ENCODE measurements at places on chromosomes 4 and X.

GRCh38 chr4:184197536-184198082 is 20.1 kb downstream of the ENPP6 start:
- DNase-seq = no peak

- no peak for DNase-seq
Observed at GRCh38 chrX:6526564-6527136, 8.3 kb downstream of the VCX3A start.

GRCh38 chrX:38048886-38049285 is 42.5 kb downstream of the SYTL5 start:
- no peak for DNase-seq

DNA sequence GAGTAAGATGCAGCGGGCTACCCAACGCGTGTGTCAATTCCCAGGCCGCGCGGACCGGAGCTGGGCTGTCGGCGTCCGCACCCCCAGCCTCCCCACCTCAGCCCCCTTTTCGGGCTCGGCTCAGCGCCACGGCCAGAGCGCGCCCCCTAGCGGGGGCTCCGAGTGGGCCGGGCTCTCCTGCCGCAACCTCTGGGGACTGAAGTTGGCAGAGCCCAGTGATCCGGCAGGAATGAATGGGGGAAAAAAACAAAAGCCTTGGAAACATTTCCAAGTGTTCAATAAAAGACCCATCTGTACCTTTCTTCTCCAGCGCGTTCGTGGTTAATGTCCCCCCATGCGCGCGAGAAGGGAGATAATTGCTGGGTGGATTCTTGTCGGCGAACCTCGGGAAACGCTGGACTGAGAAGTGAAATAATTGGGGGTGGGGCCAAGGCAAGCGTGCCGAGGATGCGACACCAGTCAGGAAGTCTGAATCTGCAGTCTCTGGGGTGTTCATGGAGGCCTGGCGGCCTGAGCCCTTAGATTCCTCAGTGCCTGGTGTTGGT is 5.2 kb upstream of the ARX start:
- DNase-seq = no peak

DNA sequence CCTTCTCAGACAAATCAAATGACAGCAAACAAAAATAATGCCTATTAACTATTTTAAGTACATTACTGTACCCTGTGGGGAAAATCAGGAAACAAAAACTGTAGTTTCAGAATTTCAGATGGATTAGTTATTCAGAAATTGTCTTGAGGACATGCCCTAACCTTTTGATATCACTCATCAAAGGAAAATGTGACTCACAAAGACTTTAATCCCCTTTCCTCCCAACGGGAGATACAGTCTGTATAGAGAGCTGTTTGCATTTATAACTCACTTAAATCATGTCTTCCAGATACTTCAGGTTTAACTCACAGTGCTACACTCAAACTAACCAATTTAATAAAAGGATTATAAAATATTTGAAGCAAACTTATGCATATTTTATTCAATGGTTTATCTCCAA is 304.0 kb downstream of the MAPK10 start:
- DNase-seq = no peak

DNA sequence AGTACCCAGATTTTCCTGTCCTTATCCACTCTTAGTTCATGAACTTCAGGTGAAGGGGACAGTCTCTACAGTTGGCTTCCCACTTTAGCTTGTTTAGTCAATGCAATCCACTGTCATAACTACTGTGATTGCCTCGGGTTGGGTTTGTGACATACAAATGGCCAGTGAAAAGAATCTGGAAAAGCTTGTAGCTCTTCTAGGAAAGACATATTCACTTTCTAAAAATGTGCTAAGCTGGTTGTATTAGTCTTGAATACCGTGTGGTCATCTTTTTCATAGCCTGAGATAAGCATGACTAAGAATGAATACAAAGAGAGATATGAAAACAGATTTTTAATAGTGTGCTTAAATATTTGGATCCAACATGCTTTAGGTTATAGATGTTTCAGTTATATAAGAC is 1443.5 kb upstream of the IGFBP7 start:
- no peak for DNase-seq

DNA sequence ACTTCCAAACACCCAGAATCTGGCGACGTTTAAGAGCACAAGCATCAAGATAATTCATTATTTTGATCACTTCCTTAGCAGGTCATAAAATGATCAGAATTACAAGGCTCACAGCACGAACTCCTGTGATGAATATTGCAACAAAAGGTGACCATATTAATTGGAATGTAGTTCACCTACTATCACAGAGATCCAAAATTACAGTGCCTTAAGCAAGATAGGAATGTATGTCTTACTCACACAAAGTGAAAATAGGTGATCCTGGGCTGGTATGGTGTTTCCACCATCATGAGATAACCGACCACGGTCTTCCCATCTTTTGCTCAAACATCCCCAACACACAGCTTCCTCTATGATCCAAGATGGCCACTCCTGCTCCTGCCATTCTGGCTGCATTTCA is 131.2 kb downstream of the SCFD2 start:
- DNase-seq = no peak

DNA sequence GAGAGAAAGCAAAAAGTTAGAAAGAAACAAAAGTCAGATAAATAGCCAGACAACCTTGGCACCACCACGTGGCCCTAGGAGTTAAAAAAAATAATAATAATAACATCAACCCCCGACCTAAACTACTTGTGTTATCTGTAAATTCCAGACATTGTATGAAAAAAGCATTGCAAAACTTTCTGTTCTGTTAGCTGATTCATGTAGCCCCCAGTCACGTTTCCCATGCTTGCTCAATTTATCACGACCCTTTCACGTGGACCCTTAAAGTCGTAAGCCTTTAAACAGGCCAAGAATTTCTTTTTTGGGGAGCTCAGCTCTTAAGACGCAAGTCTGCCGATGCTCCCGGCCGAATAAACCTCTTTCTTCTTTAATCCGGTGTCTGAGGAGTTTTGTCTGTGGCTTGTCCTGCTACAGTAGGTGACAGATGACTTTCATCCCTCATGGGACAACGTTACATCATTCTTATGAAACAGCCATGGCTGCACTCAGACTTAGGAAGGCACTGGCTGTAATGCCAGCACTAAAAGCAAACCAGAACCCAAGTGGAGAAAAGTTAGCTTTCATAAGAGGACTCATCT is 520 bp downstream of the ACOX3 start:
- no peak for DNase-seq

DNA sequence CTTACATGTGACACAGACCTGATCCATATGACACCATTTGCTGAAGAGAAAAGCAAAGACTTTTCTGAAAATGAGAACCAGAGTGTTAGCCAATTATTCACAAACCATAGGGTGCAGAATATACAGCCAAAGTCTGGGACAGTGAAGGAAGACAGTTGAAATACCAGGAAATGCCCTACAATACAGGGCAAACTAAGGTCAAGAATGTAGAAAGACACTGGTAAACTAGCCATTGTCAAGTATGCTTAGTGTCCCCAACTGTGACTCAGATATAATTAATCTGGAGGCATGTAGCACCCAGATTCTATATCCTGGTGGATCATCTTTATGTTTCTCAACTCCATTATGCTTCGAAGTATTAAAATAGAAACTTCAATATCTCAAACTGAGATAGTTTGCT is 200.9 kb upstream of the FSTL5 start:
- DNase-seq = no peak
